ENCODE measurements at places on chromosomes 5 and 9. TPM values are rescaled to one million over a fixed set of nuclear protein-coding genes. Genes with fewer than 3 reads are reported as not detected.

C9 gene
- total RNA-seq: 0.07 TPM

PCDHGC4 gene
- total RNA-seq: 7.4 TPM

PRUNE2 gene
- 7.7 TPM for total RNA-seq

TERT gene
- total RNA-seq: 0.50 TPM

PCDHA1 gene
- not detected for total RNA-seq

TMEFF1 gene
- 14.8 TPM for total RNA-seq

FBN2 gene
- total RNA-seq: 105 TPM

- no peak for DNase-seq
Measured at GRCh38 chr5:66351813-66352212, 207.7 kb downstream of the SREK1 start.

- DNase-seq: no peak
Measured at GRCh38 chr5:176627582-176627981, 2.8 kb downstream of the SNCB start.

- peak; percentile 50 for DNase-seq
Measured at GRCh38 chr5:109529520-109529919, 119.7 kb upstream of the PJA2 start.

DNA sequence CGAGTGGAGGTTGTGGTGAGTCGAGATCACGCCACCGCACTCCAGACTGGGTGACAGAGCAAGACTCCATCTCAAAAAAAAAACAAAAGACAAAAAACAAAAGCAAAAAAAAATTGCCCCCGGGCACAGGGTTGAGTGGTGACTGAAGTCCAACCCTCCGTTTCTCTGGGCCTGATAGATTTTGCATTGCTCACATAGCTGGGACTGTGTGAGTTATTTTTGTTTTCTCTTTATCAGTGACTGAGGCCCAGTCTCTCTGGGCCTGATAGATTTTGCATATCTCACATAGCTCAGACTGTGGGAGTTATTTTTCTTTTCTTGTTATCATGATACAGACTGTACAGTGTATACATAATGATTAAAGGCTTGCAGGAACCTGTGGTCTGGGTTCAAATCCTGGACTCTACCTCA lies 2.6 kb upstream of the SLC28A3 start:
- peak; percentile 78 for DNase-seq

DNA sequence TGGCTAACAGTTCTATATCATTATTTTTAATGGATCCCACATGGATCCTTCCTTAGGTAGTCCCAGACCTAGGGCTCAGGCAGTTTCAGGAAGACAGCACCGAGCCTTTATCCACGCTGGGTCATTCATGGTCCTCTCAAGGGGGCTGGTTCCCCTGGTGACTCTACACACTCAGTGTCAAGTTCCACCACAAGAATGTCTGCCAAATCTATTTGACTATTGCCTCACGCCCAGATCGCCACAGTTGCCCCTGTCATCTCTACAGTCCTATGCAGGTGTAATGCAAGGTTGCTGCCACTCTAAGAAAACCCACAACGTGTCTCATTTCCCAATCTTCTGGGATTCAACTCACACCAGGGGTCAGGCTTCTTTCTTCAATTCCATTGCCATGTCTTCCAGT lies 8.0 kb upstream of the ZNF366 start:
- DNase-seq: no peak

GRCh38 chr9:16871336-16872151 lies 1.1 kb upstream of the BNC2 start:
- peak; percentile 86 for DNase-seq

GRCh38 chr9:68522954-68523353 lies 17.7 kb downstream of the TMEM252 start:
- DNase-seq: no peak

DNA sequence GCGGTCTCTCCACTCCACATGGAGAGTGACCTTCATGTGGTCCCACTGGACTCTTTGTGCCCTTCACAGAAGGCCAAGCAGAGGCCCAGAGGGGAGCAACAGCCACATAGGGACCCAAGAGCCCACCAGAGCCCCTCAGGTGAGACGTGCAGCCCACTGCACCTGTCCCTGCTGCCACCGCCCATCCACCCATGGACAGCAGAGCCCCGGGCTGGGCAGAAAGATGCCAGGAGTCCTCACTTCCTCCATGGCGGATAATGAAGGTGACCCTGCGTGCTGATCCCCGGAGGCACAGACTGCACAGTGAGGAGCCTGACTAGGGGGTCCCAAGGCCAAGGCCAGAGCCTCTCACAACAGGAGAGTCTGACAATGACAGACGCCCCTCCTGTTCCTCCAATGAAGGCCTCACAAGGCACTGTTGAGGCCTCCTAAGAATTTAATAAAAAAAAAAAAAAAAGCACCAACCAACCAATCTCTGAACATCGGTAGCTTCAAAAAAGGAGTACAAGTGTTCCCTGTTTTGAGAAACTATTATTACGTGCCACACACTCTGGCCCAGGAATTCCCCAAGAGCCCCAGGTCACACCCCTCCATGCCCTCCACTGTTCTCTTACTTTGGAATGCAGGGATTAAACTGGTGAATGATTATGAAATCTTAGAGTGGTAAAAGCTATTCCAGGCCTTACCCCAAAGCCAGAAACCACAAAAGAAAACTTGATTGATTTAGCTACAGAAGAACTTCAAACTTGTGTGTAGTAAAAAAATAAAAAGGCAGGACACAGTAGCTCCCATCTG lies 2.8 kb upstream of the PPP1R26 start:
- DNase-seq: peak; percentile 41

GRCh38 chr5:82622205-82622604 lies 344.1 kb upstream of the RPS23 start:
- peak; percentile 56 for DNase-seq

DNA sequence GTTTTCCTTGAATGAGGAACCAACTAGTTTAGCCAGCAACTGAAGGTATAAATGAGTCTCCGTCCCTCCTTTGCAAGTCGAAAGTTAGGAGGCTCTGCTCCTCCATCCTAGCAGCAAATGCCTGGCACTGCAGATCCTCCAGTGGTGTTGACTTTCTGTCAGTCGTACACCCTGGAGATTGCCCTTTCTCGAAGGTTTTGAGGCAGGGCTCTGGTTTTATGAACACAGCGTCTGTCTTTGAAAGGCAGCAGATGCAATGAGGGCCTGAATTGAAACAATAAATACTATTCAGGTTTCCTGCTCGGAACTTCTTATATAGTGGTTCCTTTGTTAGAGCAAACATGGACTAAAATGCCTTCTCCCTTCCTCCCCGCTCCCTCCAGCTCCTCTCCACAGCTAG lies 284.0 kb downstream of the TMEM38B start:
- no peak for DNase-seq

- no peak for DNase-seq
Measured at GRCh38 chr5:127550652-127551409, 33.4 kb downstream of the PRRC1 start.

DNA sequence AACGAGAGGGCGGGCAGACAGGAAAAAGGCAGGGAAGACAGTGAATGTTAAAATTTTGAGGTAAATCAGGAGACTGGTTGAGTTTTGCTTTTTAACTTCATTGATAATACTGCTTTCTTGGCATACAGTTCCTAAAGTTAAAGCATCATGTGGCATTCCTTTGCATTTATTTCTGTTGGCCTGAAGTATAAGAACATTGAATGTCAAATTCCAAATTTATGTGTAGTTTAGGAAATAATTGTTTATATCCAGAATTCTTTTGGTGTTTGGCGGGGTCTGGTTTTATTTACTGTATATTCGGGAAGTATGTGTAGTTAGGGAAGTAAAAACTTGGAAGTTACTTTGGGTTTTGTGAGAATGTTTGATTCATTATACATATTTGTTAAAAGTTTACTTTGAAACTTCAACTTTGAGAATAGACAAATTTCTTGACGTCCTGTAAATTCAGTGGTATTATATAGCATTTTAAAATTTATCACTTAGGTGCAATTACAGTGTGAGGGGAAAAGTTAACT lies 83.2 kb downstream of the PTPDC1 start:
- no peak for DNase-seq

DNA sequence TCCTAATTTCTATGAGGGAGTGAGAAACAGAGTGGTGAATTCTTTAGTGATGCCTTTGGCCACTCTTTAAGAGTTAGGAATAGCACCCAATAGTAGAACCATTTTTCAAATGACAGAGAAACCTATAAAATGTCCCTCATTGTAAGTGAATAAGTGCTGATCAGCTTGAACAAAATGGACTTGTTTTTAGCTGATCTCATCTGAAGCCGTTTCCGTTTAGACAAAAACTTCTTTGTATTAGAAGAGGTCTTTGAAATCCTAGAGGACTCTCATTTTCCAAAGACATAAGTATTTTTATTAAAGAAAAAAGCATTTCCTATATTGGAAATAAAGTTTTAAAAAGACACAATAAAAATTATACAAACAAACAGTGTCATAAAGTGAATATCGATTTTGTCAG lies 273.9 kb downstream of the ARHGEF28 start:
- DNase-seq: no peak

All from astrocyte (in vitro differentiated cells and primary cell).